ENCODE measurements at places on chromosomes 2 and 18.

DNA sequence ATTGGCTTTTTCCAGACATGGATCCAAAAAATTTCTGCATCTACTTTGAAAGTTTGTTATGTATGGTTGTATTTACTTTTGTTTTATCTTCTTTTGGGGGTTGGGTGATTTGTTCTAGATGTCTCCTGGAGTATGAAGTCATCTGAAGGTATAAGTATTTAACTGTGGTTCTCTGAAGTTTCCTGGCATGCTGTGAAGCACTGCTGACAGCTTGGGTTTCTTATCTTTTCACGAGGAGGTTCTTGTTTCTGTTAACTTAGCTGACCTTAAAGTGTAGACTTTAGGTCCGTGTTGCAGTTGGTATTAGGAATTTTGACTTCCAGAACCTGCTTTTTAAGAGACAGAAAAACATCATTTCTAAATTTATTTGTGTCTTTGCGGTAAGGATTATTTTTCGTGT lies 15.9 kb downstream of the GLS start:
- no peak for DNase-seq

DNA sequence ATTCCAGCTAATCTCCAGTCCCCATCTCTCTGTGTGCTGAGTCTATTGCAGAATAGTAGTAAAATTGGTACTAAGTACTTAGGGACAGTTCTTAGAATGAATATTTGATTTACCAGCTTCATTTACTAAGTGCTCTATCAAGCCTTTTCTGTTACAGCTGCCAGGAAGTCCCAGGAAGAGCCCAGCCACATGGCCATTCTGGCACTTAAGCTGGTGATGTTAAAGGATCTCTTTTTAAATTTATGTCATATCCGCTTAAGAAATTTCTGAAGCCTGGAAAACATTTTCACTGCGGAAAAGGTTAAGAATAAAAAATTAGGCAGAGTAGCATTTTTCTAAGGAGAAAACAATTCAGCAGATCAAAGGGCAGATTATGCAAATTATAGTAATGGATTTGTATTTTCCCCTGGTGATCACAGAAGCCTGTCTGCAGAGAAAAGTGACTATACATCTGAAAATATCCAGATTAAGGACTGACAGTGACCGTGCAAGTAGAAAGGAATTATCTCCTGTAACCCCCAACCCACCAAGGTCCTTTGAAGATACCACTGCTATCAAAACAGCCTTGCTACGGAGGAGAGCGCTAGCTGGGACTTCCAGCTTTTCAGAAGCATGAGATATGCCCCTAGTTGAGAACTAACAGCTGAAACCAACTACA lies 260.8 kb downstream of the SH3BP4 start:
- no peak for DNase-seq

GRCh38 chr2:64124571-64124970 lies 19.6 kb downstream of the PELI1 start:
- no peak for DNase-seq

DNA sequence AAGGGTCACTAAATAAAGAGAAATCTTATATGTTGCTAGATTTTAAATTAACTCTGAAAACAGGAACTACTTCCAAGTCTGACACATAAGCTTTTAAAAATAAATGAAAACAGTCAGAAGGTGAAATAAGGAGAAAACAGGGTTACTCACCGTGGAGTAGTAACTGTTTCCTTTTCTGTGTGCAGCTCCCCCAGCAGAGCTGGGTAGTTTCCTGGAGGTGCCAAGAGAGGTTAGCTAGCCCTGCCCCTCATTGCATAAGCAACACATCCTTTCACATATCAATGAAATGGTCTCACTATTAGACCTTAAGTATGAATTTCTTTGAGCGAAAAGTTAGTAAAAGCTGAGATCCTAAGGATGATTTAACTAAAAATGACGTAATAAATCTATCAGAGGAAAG lies 54.0 kb upstream of the GPR75 start:
- peak; percentile 30 for DNase-seq

DNA sequence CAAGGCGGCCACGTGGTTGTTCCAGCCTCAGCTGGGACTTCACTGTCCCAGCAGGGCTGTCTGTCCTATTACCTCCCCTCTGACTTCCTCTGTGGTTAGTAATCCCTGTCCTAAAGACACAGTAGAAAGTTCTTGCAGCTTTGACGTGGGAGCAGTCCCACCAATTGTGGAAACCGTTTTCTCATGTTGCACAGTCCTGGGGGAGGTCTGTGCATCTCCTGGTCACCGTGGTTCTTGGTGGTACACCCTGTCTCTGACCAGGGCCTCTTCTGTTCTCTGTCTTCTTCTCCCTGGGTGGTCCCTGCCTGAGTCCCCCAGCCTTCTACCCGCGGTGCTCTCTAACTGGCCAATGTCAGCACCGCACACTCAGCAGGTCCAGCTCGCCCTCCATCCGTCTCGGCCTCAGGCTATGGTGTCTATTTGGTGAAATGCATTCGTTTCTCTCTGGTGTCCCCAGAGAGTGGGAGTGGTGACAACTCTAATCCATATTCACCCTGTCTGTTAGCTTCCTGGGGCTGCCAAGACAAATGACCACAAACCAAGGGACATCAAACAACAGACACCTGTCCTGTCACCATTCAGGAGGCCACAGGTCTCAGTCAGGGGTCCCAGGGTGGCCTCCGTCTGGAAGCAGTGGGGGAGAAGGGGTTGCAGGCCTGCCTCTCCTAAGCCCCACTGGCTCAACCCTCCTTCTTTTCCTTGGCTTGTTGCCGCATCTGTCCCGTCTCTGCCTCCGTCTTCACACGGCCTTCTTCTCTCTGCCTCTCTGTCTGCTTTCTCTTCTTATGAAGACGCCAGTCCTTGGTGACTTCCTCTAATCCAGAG lies 99.8 kb downstream of the SH3BP4 start:
- peak; percentile 44 for DNase-seq

DNA sequence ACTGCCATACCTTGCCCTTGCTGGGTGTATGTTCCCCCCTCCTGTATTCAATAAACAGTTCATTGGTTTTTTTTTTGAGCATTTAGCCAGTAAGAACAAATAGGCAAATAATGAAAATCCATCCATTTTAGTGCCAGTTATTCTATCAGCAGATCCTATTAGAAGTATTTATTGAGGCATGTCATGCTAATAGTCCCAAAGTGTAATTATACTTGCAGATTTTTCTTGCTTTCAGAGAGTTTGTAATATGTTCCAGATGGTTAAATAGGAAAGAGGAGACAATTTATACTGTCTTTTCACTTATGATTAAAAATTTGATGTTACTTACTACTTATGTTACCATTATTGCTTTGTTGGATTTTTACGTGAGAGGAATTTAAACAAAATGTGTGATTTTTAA lies 127.6 kb downstream of the NCOA1 start:
- no peak for DNase-seq

- peak; percentile 95 for DNase-seq
Measured at GRCh38 chr2:207505728-207506127, 24.0 kb upstream of the CREB1 start.

DNA sequence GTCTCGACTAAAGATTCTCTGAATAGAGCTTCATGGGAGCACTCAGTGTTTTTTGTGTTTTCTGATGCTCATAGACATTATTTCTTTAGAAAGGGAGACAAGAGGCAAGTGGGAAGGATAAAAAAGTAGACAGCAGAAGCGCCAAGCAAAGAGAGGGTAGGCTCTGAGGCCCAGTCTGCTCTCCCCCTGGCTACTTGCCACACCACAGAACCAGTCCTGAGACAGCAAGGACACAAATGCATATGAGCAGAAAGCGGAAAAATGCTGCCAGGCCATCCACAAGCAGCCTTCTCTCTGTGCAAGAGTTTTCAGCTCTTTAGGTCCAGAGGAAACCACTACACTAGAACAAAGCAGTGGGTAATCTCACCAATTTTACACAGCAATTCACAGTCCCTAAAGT lies 285.4 kb downstream of the ZNF521 start:
- DNase-seq, result peak; percentile 47

DNA sequence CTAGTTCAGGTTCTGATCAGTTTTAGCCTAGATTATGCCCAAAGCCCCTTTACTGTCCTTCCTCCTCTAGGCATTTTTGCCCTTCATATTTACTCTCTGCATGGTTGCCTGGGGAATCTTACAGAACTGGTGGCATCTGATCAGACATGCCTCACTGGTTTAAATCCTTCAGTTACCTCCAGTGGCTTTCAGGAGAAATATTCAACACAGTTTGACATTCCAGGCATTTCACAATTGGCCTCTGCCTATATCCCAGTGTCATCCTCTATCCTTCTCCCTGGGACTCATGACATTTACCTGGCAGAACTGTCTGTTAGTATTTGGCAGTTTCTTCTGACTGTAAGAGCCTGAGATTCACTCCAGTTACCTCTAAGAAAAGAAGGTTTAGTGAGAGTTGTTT lies 152.9 kb upstream of the MEIS1 start:
- no peak for DNase-seq

DNA sequence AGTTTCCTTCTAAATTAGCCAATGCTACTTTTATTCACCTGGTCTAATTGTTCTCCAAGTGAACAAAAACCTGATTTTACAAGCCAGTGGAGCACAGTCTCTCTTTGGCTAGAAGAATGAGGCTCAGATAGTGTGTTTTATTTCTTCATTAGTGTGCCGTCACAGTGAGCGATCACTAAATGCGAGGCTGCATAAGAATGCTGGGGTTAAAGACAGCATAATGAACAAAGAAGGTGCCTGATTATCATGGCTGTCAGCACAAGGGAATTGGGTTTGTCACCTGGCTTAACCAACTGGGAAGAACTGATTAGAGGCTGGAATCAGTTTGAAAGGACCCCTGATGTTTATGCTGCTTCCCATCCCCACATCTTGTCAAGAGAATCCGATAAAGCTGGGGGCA lies 76.4 kb downstream of the EPHA4 start:
- no peak for DNase-seq

DNA sequence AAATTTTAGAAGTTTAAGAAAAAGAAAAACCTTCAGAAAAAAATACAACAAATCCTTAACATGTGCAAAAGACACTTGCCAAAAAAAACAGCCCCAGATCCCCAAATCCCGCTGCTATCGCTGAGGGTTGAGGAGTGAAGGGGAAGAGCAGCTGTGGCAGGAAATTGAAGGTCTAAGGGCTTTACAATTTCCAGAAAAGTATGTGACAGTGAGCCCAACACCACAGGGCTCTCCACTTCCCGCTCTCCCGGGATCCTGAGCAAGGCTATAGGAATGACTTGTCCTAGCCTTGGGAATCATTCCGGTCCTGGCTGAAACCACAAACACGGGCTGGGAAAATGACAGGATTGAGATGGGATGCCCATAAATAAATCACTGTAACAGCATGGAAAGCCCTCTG lies 191.4 kb downstream of the TMEM163 start:
- peak; percentile 47 for DNase-seq

DNA sequence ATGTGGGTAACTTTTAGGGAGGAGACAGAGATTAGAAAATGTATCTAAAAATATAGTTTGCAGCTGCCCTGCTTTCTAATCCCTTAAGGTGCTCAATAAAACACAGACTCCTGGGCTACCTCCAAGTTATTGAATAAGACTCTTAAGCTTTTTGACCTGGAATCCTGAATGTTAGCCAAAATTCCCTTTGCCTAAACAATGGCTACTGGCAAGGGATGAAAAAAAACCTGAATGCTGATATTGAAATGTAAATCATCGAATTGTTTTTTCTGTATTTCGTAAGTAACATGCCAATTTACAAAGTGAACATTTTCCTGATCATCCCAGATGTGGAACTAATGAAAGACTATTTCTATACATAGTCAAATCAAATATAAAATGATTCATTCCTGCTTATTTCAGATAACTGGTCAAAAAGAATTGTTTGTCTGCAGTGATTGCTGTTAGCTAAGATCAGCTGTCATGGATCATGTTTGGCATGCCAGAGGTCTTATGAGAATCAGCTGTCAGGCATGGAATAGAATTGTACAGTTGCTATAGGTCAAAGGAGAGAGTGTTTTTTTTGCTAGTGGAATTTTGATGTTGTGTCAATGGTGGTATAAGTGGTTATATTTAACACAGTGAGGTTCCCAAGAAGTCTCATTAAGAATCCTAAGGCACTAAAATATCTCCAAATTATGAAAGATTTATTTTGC lies 363.6 kb upstream of the CWC22 start:
- no peak for DNase-seq

GRCh38 chr2:105597011-105597805 lies 147.5 kb upstream of the NCK2 start:
- DNase-seq, result no peak

DNA sequence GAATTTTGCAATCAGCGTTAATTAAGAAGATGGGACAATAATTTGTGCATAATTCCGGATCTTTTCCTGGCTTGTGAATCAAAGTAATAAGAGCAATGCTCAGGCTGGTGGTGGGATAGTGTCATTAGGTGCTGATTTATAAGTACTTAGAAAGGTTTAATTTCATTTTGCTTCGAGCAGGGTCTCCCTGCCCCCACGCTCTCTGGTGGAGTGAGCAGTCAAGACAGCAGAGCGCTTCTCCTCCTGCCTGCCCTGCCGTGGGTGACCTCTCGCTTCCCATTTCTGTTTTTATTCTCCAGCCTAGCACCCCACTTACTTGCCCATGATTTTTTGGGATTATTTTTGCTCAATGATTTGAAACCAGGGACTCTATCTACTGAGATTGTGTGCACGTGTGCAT lies 7.1 kb downstream of the ASB18 start:
- DNase-seq, result no peak

All from fibroblast of upper back skin (primary cell).